ENCODE measurements at places on chromosomes 12 and 14. TPM values are rescaled to one million over a fixed set of nuclear protein-coding genes. Genes with fewer than 3 reads are reported as not detected.

DNA sequence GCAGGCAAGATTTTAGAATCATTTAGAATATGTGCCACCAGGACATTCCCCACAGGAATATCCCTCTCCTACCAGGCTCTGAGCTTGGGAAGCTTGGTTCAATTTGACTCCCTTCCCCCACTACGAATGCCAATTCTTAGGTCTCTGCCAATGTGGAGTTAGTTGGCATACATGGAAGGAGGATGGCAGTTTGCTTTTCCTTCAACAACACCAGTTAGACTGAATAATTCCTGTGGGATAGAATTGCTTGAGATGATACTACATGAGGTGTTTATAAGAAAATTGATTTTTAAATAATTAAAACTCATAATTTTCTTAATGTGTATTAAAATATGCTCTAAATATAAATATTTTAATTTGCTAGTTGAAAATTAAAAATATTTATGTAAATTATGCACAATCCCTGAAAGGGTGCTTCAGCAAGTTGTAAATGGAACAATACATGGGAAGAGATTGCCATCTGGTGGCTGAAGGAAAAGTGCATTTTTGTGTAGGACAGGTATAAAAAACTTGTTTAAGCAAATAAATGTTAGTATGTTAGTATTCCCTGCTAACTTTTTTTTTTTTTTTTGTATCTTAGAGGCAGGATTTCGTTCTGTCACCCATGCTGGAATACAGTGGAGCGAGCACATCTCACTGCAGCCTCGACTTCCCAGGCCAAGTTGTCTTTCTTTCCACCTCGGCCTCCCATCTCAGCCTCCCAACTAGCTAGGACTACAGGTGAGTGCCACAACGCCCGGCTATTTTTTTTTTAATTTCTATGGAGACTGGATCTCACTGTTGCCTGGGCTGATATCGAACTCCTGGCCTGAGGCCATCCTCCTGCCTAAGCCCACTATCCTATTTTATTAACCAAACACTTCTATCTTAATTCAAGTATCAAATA, 25.8 kb upstream of the STRAP start:
- peaks cover 16% of the 10 kb centered on the region for H3K4me1 ChIP-seq
- peak overlapping the region; percentile 77 for H3K27ac ChIP-seq
- DNase-seq: peak; percentile 81
- H3K4me3 ChIP-seq: peak overlapping the region; percentile 48
- no peaks in the 10 kb centered on the region for H3K27me3 ChIP-seq
- no peaks in the 10 kb centered on the region for H3K36me3 ChIP-seq

DNA sequence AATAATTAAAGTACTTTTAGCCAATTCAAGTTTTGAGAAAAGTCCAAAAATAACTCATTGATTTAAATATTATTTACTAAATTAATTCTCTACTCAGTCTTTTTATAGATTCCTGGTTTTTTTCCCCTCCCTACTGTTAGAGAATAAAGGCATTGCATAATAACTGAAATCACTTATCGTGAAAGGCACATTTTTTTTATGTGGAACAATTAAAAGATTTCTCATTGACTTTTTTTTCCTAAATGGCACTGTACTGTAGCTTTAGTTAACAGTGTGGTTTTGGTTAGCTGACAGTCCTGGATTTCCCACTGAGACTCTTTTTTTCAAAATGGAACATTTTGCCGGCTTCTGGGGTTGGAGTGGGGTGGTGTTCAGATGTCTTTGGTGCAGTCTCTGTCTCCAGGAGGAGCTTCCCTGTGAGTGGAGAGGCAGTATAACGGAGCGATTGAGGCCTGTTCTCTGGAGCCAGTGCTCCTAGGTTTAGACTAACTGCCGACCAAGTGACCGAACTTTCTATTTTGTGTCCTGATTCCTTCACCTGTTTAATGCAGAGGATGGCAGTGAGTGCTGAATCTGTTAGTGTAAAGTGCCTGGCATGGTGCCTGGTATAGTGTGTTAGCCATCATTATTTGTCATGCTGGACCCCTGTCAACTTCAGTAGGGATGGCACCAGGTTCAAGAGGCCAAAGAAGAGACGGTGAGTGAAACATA, 117.7 kb downstream of the ADCK1 start:
- no peak overlapping the region for H3K27ac ChIP-seq
- no peaks in the 10 kb centered on the region for H3K27me3 ChIP-seq
- H3K36me3 ChIP-seq: no peaks in the 10 kb centered on the region
- no peaks in the 10 kb centered on the region for H3K4me1 ChIP-seq
- DNase-seq: no peak
- H3K4me3 ChIP-seq: no peak overlapping the region

DNA sequence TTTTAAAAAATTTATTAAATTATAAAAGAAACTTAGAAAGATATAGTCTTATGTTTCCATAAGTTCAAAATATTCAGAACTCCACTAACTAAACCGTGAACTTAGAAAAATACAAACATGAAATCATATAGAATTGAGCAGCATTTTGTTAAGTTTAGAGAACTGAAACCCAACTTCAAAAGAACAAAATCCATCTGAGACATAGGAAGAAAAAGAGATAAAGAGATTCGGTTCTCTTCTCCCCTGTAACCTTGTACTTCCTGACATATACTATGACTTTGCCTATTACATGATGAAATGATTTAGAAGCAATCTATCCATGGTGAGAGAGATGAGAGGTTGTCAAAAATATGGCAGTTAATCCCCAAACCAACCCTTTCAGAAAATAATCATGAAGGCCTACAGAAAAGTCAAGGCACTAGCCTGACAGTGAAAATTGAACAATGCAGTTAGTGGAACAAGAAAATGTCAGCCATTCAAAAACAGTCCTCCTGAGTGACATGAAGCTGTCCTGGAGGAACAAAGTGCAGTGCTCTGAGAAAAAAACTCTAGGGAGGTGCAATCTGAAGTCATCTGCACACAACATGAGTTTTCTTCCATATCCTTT, 44.0 kb downstream of the C12orf50 start:
- no peaks in the 10 kb centered on the region for H3K4me1 ChIP-seq
- no peak overlapping the region for H3K4me3 ChIP-seq
- no peak overlapping the region for H3K27ac ChIP-seq
- no peaks in the 10 kb centered on the region for H3K36me3 ChIP-seq
- no peaks in the 10 kb centered on the region for H3K27me3 ChIP-seq

Gene NTF3
- total RNA-seq: not detected

DNA sequence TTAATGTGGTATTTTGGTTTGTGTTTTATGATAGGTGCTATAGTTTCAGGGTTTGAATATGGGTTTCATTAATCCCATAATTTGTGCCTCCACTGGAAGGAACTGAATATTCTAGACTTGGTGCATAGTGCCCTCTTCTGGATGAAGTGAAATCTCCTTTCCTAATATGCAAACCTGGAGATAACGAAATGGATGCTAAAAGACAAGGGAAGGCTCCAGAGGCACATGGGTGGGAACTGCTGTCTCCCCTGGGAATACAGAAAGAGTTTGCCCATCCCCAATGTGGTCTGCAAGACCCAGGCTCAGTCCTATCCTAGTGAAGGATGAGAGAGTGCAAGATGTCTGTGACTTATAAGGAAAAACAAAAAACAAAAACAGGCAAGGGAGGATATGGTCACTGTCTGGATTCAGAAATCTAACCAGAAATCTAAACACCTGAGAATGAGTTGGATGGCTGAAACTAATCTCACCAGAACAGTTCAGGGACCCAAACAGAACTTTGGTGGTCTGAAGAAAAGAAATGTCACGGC, 142.3 kb upstream of the TMPO start:
- H3K27ac ChIP-seq: no peak overlapping the region
- peaks cover 72% of the 10 kb centered on the region for H3K27me3 ChIP-seq
